Calu3 (cell line): ENCODE measurements at places on chromosomes 7 and 10. TPM values are rescaled to one million over a fixed set of nuclear protein-coding genes. Genes with fewer than 3 reads are reported as not detected.

SRI gene
- total RNA-seq: 148 and 173 TPM in 2 replicates

IL15RA gene
- 28.6 and 42.4 TPM in 2 replicates for total RNA-seq

ANKRD26 gene
- 9.0 and 10.2 TPM in 2 replicates for total RNA-seq

TLX1 gene
- total RNA-seq: not detected in 2 replicates

MYL7 gene
- total RNA-seq: not detected in 2 replicates

GRCh38 chr7:158310924-158311666, 276.5 kb downstream of the PTPRN2 start:
- DNase-seq: no peak

DNA sequence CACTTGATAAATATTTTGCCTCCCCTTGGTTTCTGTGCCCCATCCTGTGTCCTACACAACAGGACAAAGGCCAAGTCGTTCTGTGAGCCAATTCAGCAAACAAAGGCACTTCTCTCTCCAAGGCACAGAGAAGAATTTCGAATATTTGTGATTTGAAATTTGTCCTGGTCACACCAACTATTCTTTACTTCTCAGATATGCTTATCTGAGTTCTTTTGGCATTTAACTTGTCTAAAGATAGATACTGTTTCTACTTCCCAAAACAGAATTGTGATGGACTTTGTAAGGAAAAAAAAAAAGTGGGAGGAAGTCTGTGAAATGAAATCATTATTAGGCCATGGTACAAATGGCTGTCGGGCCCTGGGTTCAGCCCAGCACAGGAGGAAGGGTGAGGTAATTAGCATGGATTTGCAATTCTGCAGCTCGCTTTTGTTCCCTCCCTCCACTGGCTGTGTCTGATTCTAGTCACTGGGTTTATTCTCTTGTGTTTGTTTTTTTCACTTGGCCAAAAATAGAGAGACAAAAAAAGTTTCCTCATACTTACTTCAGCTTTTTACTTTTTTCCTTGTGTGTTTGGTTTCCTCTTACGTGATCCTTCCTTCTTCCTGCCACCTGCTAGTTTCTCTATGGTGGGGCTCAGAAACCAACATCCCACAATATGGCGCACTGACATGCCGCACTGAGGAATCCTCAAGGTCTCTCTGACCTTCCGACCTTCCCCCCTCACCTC, 108.2 kb upstream of the MKLN1 start:
- DNase-seq: no peak

DNA sequence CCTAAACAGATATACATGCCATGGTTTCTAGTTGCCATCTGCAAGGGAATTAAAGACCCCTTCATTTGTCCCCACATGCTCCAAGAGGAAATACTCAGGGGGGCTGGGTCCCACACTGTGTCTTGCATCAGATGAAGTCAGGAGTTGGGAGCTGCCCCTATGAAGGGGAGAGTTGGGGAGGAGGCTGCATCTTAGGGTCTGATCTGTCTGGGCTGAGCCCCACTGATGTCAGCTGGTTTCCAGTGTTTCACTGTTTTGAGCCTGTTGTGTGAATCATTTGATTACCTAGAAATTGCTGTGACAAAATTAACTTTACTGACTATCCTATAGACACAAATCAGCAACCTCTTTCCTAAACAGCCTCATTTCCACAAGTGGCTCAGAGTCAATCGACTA, 4.9 kb upstream of the ADCY1 start:
- DNase-seq: no peak

DNA sequence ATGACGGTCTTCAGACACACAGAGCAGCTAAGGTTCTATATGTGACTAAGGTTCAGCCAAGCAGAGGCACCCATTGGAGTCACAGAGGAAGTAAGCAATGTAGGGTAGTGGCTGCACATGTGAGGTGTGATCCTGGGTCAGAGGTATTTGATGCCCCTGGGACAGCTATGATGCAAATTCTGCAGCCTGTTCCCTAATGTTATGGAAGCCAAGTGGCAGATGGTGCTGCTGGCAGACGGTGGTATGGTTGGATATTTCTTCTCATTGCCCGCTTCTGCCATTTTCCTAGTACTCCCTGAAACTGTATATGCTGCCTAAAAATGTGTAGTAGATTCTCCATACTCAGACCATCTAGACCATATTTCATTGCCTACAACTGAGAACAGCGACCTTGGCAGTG, 7.2 kb downstream of the TAS2R16 start:
- no peak for DNase-seq

- DNase-seq: no peak
Measured at GRCh38 chr10:97764519-97764931, 7.3 kb downstream of the SFRP5 start.

GRCh38 chr10:17993361-17993760, 41.6 kb downstream of the SLC39A12 start:
- DNase-seq: no peak

GRCh38 chr10:110629680-110630191, 14.4 kb upstream of the RBM20 start:
- DNase-seq: peak; percentile 56
